ENCODE measurements at places on chromosomes 7 and 10. TPM values are rescaled to one million over a fixed set of nuclear protein-coding genes. Genes with fewer than 3 reads are reported as not detected.

TMEM270 gene
- total RNA-seq = not detected

CCL26 gene
- 1.4 TPM for total RNA-seq

JAKMIP3 gene
- total RNA-seq = 0.16 TPM

FOXP2 gene
- 4.2 TPM for total RNA-seq

BLNK gene
- 0.09 TPM for total RNA-seq

GNA12 gene
- total RNA-seq = 16.5 TPM

ADRA2A gene
- total RNA-seq = not detected

EGR2 gene
- not detected for total RNA-seq

TNPO3 gene
- total RNA-seq = 60.0 TPM

ZNF425 gene
- total RNA-seq = 6.3 TPM

KCNIP2 gene
- 1.3 TPM for total RNA-seq

TRIL gene
- 2.1 TPM for total RNA-seq

HMX2 gene
- not detected for total RNA-seq

DENND10 gene
- 84.5 TPM for total RNA-seq

LIPJ gene
- 0.16 TPM for total RNA-seq

DPP6 gene
- not detected for total RNA-seq

KEL gene
- total RNA-seq = not detected

FAM107B gene
- 24.1 TPM for total RNA-seq

ITPRID1 gene
- not detected for total RNA-seq

UCMA gene
- not detected for total RNA-seq

RASA4 gene
- 8.4 TPM for total RNA-seq

CTAGE8 gene
- total RNA-seq = 0.60 TPM

SSC4D gene
- 0.47 TPM for total RNA-seq

NXPH1 gene
- total RNA-seq = not detected

ADRB1 gene
- not detected for total RNA-seq

ZNF467 gene
- 0.95 TPM for total RNA-seq

TMEM236 gene
- total RNA-seq = not detected

POLR2J2 gene
- 3.5 TPM for total RNA-seq

TYW1 gene
- 20.5 TPM for total RNA-seq

GIMAP6 gene
- total RNA-seq = not detected

SLC25A28 gene
- 15.3 TPM for total RNA-seq

HK1 gene
- total RNA-seq = 113 TPM

GPR15LG gene
- not detected for total RNA-seq

NUTM2B gene
- total RNA-seq = 0.16 TPM

SCIN gene
- not detected for total RNA-seq

HOXA3 gene
- 1.3 TPM for total RNA-seq

GATA3 gene
- not detected for total RNA-seq

CPN1 gene
- not detected for total RNA-seq

CPXM2 gene
- 41.5 TPM for total RNA-seq

VSTM4 gene
- total RNA-seq = 5.5 TPM

KIFBP gene
- total RNA-seq = 21.6 TPM

ADGRA1 gene
- not detected for total RNA-seq

MOGAT3 gene
- total RNA-seq = not detected

GBF1 gene
- total RNA-seq = 17.0 TPM

A1CF gene
- under 0.01 TPM for total RNA-seq
